Urothelium cell line (cell line): ENCODE measurements at places on chromosomes 4 and X.

- no peak for DNase-seq
Observed at GRCh38 chr4:14532436-14532835, 469.8 kb upstream of the CPEB2 start.

- DNase-seq: no peak
Observed at GRCh38 chr4:184416913-184417734, 57.2 kb downstream of the IRF2 start.

GRCh38 chr4:81818385-81818920 is 346.7 kb upstream of the RASGEF1B start:
- DNase-seq: no peak

- no peak for DNase-seq
Observed at GRCh38 chr4:111174331-111174730, 551.5 kb upstream of the PITX2 start.

GRCh38 chr4:107900067-107900466 is 31.3 kb upstream of the CYP2U1 start:
- no peak for DNase-seq

DNA sequence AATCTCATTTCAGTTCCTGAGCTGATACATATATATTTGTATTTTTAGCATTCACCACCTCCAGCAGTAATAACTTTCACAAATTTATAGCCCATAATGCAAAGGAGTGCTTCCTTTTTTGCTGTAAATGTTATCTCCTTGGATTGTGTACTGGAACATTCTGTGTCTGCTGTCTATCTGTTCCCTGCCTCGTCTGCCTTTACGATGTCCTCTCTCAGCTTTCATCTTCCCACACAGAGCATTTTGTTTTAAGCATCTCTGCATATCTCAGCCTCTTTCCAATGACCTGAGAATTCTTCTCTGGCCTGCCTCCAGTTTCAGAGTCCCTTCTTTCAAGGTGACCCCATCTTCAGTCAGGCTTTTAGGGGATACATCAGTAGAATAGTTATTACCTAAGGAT is 43.1 kb downstream of the GYG2 start:
- no peak for DNase-seq

DNA sequence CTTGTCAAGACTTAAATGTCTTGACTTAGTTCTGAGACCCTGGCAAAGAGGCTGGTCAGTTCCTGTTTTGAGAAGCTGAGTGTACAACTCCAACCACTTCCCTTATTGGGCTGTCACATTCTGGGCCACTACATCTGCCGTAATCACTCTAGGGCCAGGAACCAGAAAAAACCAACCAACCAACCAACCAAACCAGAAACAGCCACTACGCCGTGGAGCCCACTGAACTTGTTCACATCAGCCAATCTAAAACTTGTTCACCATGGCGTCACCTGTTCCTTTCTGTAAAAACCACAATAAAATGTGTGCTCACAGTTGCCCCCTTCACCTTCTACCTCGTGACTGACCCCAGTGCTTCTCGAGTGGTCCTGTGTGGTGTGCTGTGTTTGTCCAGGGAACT is 107.3 kb downstream of the JADE1 start:
- no peak for DNase-seq

- no peak for DNase-seq
Observed at GRCh38 chrX:20789103-20789502, 522.4 kb upstream of the RPS6KA3 start.

- no peak for DNase-seq
Observed at GRCh38 chrX:153879741-153880439, 6.1 kb downstream of the L1CAM start.

GRCh38 chr4:123867910-123868587 is 471.5 kb downstream of the SPRY1 start:
- DNase-seq: no peak

DNA sequence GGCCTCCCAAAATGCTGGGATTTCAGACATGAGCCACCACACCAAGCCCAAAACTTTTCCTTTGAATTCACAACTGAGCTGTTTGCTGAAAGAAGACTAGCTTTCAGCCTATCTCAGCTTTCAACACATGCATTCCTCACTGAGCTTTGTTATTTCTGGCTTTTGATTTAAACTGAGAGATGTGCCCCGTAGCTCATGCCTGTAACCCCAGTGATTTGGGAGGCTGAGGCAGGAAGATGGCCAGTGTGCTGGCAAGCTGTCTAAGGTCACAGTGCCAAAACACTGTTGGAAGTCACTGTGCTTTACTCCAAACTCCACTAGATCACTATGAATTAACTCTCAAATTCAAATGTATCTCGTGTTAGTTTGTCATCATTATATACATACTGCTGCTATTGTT is 779.5 kb downstream of the TRIML1 start:
- no peak for DNase-seq

DNA sequence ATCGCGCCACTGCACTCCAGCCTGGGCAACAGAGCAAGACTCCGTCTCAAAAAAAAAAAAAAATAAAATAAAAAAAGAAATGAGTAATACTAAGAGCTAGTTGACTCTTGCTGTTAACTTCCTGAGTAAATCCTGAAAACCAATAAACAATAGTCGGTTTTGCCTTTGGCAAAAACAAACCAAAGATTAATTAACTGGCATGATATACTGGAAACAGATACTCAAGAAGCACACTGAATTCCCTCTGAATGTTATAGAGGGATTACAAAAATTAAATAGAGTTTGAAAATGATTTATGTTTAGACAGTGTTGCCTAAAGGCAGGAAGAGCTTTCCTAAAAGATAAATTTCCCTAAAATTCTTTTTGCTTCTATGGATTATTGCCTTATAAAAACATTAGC is 1702.3 kb downstream of the STIM2 start:
- DNase-seq: no peak

DNA sequence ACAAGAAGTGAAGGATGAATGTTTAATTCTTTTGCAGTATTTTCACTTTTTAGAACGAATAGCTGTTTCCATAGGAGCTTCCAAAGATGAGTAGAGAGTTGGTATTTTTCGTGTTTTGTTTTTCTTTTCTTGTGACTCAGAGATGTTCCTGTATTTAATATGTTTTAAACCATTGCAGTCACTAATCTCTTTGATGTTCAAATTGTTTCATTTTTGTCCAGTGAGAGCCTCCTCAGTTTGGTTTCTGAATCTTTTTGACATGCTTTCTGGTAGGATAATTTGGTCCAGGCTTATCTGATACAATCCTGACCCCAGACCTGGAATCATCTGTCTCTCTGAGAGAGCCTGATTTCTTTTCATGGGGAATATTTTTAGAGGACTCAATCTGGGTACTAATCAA is 41.6 kb downstream of the BEX3 start:
- no peak for DNase-seq

- no peak for DNase-seq
Observed at GRCh38 chrX:44061968-44062614, 88.9 kb upstream of the NDP start.

DNA sequence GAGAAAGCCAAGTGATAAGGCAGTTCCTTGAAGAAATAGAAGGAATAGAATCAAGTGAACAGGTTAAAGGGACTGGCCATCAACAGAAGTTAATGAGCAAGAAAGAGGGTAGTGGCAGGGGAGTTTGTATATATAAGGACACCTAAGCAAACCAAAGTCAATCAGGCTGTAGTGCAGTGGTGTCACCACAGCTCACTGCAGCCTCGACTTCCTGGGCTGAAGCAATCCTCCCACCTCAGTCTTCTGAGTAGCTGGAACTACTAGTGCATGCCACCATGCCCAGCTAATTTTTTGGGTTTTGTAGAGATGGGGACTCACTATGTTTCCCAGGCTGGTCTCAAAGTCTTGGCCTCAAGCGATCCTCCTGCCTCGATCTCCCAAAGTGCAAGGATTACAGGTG is 15.9 kb downstream of the ACOT9 start:
- DNase-seq: no peak

DNA sequence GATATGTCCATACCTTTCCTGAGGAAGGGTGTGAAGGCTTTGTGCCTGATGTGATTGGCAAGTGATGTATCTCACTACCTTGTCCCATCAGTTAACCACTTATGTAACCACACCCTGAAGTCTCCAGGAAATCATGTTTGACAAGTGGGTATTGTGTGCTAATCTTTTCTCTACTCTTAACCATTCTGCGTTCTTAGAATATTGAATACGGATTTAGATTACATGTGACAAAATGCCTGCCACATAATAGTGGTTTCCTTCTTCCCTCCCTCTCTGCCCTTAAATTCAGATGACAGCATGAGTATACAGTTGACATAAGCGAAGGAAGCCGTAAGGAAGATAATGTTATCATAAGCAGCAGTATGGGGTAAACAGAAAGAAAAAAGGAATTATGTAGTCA is 108.4 kb downstream of the KLHL8 start:
- no peak for DNase-seq

DNA sequence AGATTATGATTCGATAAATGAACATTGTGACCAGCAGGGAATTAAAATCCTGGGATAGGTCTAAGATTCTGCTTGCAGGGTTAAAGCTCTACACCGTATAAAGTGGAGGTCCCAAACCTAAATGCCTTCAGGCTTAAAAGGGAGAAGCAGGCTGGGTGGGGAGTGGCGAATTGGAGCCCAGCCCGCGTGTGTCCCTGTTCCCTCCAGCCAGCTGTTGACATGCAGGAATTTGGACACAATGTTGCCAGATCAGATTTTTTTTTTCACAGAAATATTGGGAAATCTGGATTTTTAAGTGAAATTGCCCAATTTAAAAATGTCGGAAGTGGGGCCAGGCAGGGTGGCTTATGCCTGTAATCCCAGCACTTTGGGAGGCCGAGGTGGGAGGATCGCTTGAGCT is 60.5 kb downstream of the ELF4 start:
- no peak for DNase-seq

DNA sequence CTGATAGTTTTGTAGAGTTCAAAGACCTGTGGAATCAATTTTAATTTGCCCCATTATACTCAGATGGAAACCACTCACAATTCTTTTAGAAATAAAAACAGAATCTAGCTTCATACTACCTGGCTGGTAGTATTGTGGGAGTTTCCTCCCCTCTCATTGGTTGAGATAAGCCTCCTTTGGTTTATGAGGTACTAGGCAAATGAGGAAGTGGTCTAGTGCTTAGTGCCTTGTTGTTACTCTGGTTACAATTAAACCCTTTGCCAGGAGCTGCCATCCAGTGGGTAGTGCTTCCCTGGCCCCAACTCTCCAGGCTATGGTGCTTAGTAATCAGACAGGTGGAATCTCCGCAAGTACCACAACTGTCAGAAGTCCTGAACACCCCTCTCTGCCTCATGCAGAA is 118.3 kb downstream of the CDKL5 start:
- DNase-seq: no peak

DNA sequence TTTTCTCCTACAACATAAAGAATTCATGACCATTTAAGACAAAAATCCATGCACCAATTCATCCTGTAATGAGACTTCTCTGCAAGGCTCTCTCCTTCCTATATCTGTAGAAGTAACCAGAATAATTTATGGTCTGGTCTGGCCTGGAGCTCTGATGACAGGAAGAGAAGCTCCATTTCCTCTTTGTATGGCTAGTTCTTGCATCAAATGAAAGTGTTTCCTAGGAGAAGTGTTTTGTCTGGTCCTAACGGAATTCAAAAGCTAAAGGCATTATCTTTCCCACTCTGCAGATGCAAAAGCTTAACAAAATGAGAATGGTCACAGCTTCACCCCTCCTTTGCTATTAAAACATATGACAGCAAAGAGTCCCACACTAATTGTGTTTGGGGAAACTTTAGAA is 55.1 kb downstream of the SPATA18 start:
- DNase-seq: no peak

GRCh38 chr4:140626661-140627376 is 58.1 kb upstream of the UCP1 start:
- DNase-seq: no peak

GRCh38 chr4:184471881-184472613 is 2.3 kb downstream of the IRF2 start:
- peak; percentile 10 for DNase-seq

GRCh38 chrX:38069273-38069672 is 62.9 kb downstream of the SYTL5 start:
- DNase-seq: no peak

GRCh38 chrX:24243692-24244091 is 70.2 kb downstream of the SUPT20HL2 start:
- DNase-seq: no peak

DNA sequence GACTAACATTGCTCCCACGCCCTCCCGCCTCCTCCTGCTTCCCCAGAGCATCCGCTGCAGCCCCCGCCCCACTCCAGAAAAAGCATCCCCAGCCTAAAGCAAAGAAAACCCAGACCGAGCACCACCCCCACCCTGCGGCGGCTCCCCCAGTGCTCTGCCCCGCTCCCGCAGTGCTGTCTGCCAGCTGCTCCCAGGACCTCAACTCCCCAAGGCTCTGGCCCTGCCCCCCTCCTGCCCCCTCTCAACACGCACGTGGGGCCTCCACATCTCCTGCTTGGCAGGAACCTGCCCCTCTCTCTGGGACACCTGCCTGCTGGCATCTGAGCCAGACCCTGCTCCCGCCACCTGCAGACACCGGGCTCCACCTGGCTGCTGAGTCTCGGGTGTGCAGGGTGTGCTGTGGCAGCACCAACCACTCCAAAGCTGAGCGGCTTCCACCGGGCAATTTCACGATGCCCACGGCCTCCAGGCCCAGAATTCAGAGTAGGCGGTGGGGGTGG is 79.4 kb downstream of the FAM53A start:
- no peak for DNase-seq

DNA sequence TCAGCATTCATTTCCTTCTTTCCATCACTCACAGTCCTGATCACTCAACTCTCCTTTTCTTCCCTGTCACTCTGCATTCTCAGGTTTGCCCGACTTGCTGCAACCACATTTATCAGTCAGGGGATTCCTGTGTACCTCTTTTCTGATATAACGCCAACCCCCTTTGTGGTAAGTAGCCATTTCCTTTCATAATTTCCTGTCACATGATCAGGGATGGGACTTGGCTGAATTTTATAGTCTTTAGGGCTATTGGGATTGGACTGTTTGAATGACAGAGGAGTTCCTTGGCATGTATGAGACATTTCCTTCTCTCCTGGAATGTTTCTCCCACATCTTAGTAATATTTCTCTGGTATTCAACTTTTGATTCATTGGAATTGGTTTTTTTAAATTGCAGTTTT is 11.0 kb downstream of the PGM2 start:
- DNase-seq: peak; percentile 17

- no peak for DNase-seq
Observed at GRCh38 chr4:123298261-123298660, 98.3 kb upstream of the SPRY1 start.

DNA sequence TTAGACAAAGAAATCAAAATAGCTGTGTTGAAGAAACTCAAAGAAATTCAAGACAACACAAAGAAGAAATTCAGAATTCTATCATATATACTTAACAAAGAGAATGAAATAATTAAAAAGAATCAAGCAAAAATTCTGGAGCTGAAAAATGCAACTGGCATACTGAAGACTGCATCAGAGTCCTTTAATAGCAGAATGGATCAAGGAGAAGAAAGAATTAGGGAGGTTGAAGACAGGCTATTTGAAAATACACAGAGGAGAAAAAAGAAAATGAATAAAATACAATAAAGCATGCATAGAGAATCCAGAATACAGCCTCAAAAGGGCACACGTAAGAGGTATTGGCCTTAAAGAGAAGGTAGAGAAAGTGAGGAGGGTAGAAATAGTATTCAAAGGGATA is 179.5 kb upstream of the SPIN4 start:
- no peak for DNase-seq
